ENCODE measurements at places on chromosomes 3 and 15.

DNA sequence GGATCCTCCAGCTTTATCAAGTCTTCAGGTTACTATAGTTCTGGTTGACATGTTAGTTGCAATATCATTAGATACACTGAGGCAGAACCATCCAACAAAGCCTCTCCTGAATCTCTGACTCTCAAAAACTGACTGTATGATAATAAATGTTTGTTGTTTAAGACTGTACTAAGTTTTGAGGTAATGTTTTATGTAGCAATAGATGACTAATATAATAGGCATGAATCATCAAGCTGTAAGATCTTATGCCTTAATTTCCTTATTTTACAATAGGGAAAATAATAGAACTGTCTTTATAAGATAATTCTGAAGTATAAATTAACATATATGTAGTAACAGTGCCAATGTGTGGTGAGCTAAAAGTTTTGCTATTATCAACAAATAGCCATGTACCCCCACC, 88.9 kb upstream of the TBC1D5 start:
- no peak for DNase-seq

GRCh38 chr3:26636096-26636727, 13.6 kb downstream of the LRRC3B start:
- DNase-seq: no peak

DNA sequence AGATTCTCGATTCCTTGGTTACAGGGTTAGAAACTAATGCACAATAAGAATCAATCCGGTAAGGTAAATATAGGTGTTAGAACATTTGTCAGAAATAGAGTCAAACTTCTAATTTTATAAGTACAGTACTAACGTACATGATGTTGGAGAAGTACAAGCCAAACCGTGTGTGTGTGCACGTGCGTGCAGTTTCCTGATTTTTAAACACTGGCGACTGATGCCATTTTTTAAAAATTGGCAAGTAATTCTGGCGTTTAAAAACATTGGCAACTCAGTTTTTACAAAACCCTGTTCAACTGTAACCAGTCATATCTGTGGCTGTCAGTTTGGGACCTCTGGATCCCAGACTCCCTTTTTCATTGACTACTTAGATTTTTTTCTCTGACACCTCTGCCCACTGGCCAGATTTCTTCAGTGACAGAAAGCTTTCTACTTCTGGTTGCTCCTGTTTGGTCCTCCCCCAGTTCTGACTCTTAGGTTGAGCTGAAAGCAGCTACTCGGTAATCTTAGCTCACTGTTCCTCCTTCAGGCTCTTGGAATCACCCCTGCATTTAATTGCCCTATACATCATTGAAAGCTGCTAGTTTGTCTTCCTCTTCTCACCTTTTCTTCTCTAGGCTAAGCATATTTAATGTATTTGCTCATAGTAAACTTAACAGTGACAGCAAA, 843 bp downstream of the ATG7 start:
- DNase-seq: no peak

DNA sequence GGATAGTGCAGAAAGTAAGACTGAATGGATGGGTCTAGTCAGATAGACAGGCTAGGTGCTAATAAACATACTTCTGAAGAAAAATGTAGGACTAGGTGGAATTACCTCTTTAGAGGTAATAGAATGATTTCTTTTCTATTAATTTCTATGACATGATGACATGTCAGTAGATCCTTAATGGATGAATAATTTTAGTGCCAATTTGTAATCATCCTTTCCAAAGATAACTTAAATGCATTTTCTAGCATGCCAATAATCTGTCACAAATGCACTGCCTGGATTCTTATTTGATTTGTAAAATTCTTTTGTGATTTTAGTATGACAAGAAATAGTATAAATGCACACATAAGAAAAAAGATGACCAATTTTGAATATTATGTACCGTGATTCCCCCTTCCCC, 356.7 kb downstream of the NAALADL2 start:
- no peak for DNase-seq

GRCh38 chr3:114389156-114389555, 95.3 kb downstream of the TIGIT start:
- no peak for DNase-seq

GRCh38 chr15:99722406-99722805, 10.8 kb downstream of the LYSMD4 start:
- no peak for DNase-seq

DNA sequence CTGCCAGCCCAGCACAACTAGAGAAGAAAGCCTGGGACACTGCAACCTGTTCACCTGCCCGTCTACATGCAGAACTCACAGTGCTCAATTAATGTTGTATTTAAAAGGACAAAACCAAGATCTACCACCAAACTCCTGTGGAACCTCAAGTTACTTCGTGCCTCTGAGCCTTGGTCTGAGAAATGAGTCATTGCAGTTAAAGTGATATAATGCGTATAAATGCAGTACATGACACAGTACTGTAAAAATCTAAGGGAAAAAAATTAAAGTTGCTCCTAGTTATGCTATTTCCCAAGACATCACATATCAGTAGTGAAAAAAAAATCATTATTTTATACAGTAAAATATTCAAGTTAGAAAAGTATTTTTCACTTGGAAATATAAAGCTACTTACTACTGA, 138.9 kb downstream of the ZIC4 start:
- no peak for DNase-seq

DNA sequence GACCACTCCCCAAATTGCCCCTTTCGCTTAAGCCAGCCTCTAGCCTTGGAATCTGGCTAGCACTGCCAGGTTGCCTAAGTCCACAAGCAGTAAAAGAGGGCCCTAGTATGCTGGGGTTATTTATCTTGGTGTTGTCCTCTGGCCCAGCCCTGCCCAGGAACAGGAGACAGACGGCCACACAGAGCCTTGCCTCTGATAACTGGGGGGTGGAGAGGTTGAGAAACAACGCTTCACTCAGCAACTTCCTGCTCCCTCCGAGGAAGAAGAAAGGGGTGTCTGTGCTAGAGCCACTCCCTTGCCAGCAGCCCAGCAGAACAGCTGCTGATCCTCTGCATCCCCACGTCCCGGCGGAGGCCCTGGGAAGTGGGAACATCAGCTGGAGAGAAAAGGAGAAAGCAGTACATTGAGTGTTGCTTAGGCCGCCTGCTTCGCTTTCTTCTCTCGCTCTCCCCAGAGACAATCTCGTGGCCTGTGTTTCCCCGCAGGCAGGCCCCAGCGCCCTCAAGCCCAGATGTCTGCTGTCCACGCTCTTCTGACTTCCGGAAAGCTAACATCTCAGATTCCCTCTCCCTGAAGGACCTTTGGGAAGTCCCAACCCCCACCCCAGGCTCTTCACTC, 22.6 kb upstream of the C3orf70 start:
- DNase-seq: no peak

- DNase-seq: no peak
Observed at GRCh38 chr15:51647128-51647562, 24.6 kb upstream of the DMXL2 start.

DNA sequence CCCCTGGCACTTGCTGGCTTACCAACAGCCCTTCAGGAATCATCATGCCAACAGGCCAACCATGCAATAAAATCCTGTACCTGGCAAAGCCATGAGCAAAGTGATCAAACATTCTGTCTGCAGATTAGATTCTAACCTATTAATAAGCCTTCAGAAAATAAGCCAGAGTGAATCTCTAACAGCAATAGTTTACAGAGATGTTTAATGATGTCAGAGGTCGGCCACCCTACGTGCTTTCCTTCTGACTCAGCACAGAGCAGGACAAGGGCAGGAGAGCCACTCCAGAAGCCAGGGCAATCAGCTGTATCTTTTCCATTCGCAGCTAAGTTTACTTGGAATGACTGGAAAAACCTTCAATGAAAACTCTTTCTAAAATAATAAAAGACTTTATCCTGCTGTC, 13.1 kb downstream of the COL8A1 start:
- DNase-seq: no peak

- DNase-seq: no peak
Observed at GRCh38 chr15:55256281-55257011, 33.2 kb downstream of the RAB27A start.

GRCh38 chr15:89308236-89308635, 26.4 kb downstream of the POLG start:
- no peak for DNase-seq

DNA sequence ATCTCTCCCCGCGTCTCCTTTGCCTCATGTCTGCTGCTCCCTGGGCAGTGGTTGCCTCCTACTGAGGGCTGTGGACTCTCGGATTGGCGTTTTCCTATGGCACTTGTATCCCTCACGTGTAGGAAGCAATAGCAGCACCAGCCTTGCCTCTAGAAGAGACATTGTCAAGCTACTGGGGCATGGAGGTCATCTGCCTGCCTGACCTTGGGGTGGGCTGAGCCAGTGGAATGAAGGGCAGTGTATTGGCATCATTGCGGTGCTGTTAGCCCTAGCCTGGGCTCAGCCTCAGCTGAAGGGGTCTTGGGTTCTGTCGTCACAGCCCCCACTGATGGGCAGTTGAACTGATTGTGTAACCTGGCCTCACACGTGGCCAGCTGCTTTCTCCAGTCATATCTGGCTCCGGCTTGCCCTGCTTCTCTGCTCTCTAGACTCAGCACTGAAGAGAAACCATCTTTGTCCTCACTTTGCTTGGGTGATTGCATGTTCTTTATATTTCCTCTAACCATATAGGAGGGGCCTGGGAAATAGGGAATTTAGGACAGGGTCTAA, 8.1 kb downstream of the ABCF3 start:
- DNase-seq: no peak

DNA sequence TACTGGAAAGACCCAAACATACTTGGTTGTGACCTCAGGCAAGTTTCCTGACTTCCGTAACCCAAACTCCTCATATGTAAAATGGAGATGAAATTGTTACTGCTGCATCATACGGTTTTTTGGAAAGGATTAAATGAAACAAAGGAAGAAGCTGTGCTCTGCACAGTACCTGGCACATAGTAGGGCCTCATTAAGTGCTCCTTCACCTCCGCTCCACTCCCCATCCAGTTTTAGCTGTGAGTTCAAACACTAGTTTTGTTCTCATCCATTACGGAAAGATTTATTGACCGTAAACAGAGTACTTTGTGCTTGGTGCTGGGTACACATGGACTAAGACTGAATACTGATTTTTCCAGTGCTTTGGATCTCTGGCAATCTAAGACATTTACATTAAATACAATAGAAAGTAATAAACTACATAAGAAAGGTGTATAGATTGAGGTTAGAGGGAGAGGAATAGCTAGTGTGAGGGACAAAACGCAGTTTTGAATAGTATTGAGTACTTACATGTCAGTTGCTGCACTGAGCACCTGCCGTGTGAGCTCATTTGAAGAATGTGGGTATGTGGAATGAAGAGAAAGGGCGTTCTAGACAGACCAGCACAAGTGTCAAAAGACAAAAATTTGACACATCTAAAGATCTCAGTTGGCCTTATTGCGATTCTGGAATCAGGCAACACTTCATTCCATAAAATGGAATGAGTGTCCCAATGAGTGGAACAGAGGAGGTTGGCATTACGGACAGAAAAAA, 594 bp upstream of the ICE2 start:
- no peak for DNase-seq

DNA sequence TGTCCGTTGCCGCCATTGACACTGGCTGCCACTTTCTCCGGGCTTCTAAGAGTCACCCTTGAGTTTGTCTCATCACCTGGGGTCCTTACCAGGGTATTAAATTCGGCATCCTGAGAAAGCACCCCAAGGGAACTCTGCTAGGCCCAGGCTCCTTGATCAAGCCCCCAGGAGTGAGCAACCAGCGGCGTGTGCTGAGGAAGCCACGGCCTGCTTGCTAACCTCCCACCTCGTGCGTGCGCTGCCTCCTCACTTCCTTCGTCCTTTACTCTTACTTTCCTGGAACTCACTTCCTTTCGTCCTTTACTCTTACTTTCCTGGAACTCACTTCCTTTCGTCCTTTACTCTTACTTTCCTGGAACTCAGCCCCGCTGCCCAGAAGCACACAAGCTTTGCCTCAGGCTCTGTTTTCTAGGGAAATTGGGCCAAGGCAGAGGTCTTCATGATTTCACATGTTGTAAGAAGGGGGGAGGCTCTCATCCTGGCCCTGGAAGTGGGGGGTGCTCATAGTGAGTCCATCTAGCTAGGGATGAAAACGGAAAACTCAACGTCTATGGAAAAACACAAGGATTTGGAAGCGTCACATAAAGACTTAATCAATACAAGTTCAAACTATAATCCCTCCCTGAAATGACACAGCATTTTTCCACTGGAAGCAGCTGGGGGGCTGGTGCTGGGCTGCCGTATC, 36.7 kb upstream of the BDH1 start:
- DNase-seq: no peak

- no peak for DNase-seq
Observed at GRCh38 chr15:49875392-49875791, 243.6 kb downstream of the ATP8B4 start.

GRCh38 chr3:64805248-64805647, 117.4 kb upstream of the ADAMTS9 start:
- DNase-seq: no peak

GRCh38 chr15:91257746-91258414, 157.8 kb downstream of the SV2B start:
- DNase-seq: no peak

- no peak for DNase-seq
Observed at GRCh38 chr15:50828610-50829206, 63.2 kb upstream of the SPPL2A start.

DNA sequence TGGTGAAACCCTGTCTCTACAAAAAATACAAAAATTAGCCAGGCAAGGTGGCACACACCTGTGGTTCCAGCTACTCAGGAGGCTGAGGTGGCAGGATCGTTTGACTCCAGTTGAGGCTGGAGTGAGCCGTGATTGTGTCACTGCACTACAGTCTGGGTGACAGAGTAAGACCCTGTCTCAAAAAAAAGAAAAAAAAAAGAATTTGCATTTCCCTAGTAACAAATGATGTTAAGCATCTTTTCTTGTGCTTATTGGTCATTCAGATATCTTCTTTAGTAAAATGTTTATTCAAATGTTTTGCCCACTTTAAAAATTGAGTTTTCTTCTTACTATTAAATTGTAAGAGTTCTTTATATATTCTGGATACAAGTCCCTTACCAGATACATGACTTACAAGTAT, 48.7 kb downstream of the NFKBIZ start:
- no peak for DNase-seq

- no peak for DNase-seq
Observed at GRCh38 chr3:195005251-195005620, 265.7 kb downstream of the XXYLT1 start.

GRCh38 chr3:53103397-53104296, 26.6 kb downstream of the RFT1 start:
- no peak for DNase-seq

- DNase-seq: no peak
Observed at GRCh38 chr3:134850761-134851160, 55.7 kb downstream of the EPHB1 start.

- DNase-seq: no peak
Observed at GRCh38 chr3:123883701-123884202, 380 bp downstream of the MYLK start.

GRCh38 chr3:58214484-58215316, 3.9 kb upstream of the DNASE1L3 start:
- DNase-seq: no peak

All from activated T-helper 1 cell treated with anti-CD3 and anti-CD28 coated beads, Interleukin-2, amount 50 U/mL, for 16 hours (primary cell).